ENCODE measurements at places on chromosomes 6 and 20.

DNA sequence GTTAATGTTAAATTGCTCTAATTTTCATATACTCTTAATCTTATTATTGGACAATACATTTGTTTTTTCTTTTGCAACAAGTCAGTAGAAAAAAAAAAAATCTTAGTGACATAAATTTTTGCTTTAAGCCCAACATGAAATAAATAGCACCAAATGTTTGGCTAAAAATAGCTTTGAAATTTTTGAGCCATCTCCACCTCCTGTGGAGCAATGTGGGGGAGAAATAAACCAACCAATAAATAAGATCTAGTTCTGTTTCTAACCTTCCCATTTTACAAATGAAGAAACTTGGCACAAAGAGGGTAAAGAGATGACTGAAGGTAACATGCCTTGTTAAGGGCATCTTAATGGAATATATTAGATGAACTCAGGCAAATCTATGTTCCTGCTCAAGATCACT lies 91.4 kb downstream of the PRKN start:
- no peak for DNase-seq

DNA sequence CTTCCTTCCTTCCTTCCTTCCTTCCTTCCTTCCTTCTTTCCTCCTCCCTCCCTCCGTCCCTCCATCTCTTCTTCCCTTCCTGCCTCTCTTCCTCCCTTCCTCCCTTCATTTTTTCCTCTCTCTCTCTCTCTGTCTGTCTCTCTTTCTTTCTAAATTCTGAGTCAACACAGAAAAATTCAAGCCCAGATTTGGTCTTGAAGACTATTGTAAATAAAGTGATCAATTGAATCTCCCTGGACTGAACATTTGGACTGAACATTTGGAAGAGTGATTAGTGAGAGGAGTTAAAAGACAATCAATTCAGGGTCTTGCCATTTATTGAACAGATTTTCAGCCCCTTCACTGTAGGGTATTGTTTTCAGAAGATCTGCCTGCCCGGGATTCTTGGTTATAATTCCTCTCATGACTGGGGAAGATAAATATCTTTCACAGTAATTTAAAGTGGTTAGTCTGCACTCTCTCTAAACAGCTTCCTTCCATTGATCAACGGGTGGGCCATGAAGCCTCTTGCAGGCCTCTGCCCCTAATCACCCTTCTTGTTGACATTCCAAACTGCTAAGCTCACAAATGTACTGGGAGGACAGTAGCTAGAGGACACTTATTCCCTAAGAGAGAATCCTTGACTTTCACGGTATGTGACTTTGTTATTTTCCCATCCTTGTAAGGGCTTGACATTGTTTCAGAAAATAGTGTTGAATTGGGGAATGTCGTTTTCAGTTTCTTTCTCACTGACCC lies 101.7 kb upstream of the BMP2 start:
- DNase-seq: no peak

DNA sequence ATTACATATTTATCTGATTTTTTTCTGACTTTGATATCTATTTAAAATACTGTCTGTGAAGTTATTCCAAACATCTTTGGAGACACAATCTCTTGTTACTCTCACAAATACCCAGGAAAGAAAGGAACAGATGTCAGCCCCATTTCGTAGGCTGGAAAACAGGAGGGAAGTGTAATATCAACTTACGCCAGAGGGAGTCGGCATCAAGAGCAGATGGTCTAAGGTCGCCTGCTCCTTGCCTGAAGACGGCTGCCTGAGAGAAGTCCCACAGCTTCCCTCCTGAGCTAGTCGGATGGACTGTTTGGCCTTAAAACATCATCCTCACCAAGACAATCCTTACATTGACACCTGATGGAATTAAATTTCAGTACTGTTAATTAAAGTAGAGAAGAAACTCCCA lies 13.4 kb downstream of the CST7 start:
- DNase-seq: no peak

- DNase-seq: no peak
Observed at GRCh38 chr6:11851387-11851786, 72.8 kb upstream of the ADTRP start.

DNA sequence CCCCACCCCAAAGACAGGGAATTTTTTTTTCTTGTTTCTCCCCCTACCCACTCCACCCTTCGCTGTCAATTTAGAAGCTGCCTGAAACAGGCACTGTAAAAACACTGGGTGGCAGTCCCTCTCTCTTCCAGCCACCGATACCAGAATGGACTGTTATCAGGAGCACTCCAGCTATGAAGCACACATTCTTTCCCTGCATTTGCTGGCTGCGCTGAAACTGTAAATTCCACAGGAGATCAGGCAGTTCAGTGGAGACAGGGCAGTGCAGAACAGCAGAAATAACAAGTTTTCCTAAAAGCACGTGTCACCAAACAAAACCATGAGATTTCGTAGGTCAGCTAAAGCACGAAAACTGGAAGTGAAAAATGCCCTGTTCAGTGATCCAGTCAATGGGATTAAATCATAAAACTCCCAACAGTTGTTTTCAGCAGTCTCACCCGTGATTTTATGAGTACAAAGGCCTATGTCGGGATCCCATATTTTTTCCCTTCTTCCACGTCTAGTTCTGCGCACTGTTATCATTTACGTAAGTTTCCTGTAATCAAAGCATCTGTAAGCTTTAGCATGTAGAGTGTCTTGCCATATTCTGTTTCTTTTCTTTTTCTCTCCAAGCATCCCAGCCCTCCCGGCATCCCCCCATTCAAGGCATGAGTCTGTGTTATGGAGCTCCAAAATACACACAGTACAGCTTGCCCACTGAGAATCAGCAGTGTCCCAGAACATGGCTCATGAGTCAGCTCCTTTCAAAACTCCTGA lies 359.9 kb upstream of the EPHA7 start:
- no peak for DNase-seq

GRCh38 chr6:150314230-150315188 lies 54.3 kb upstream of the IYD start:
- no peak for DNase-seq

GRCh38 chr6:17058550-17058949 lies 43.3 kb upstream of the STMND1 start:
- DNase-seq: no peak

DNA sequence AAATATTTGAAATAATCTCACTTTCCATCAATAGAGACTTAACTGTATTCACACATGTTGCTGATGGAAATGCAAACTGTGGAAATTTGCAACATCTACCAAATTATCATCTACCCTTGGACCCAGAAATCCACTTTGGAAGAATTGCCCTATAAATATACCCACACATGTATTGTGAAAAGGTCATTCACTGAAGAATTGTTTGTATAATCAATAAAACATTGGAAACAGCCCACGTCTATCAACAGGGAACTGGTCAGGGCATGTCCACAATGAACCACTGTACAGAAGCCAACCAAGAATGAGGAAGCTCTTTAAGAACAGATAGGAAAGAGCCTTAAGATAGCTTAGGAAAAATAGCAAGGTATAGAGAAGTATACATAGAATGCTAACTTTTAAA lies 36.2 kb downstream of the PXDC1 start:
- no peak for DNase-seq

DNA sequence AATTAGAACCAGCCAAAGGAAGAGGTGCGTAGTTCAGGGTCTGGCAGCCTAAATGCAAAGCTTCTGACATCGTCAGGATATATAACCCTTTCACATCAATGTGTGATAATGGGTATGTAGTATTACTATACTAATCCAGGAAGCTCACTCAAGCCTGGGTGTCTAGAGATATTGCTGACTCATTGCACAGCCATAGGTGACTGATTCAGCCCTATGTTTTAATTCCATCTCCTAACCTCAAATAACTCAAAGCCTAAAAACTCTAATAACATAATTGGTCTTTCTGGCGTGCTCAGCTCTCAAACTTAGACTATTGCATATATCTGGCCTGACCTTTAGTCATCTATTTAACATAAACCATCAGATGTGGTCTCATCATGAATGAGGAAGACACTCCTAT lies 658.4 kb downstream of the TBC1D32 start:
- DNase-seq: no peak

DNA sequence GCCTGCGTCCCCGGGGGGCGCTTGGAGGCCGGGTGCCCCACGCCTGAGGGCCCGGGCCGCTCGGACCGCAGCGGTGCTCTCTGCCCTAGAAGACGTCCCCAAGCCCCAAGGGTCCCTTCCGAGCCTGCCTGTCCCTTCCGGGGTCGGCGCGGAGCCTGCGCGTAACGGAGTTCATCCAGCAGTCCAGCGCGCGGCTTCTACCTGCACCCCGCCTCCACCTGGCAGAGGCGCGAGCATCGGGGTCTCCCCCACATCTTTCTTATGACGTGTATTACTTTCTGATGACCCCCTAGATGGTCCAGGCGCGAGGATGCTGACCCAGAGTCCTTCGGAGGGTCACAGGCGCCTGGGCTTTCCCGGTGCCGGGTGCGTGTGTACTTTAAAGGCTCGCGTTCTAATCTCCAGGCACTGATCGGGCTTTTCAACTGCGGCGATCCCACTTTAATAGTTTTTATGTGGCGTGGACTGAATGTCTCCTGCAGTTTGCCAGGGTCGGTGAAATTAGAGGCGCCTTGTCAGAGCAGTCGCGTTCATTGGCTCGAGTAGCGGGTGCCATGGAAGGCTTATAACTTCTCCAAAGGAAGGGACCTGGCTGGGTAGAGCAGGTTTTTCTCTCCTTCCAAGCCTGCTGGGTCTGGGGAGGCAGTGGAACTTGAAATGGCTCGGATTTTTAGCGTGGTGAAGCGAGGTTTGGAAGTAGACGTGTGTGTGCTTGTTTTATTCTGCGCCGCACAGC lies 912 bp downstream of the EYA4 start:
- no peak for DNase-seq

DNA sequence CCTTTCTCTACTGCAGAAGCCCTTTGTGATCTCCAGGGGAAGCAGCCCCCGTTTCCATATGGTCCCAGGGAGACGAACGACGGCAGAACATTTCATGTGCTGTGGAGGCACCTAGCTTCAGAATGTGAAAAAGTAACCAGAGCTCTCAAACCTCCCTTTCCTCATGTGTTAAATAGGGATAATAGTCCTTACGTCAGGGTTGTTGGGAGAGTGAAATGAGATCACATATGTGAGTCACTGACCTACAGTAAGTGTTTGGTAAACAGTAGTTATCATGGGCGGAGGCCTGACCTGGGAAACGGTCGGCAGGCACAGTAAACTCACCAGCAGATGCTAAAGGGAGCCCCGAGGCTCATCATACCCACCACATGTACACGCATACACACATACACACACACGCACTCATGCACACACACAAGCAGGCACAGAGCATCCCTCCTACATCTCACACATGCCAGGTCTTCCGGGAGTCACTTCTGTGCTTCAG lies 89.7 kb downstream of the LY86 start:
- no peak for DNase-seq

DNA sequence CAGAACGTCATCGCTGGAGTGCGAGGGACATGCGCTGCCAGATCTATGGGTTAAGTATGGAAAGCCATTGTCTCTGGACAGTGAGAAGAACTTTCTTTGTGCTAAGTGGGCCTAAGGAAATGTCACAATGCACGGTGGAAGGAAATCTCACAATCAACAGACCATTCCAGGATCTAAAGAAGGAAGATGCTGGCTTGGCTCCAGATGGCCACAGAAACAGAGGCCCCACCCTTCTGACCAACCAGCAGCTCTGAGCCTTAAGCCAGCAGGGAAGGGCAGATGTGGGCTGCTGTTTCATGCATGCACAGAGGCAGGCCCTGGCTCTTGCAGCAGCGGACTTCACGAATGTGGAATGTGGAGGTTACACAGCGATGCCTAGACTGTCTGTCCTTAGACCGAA lies 156.3 kb downstream of the SOBP start:
- DNase-seq: no peak

GRCh38 chr6:2861060-2861821 lies 19.6 kb upstream of the SERPINB1 start:
- DNase-seq: peak; percentile 50

DNA sequence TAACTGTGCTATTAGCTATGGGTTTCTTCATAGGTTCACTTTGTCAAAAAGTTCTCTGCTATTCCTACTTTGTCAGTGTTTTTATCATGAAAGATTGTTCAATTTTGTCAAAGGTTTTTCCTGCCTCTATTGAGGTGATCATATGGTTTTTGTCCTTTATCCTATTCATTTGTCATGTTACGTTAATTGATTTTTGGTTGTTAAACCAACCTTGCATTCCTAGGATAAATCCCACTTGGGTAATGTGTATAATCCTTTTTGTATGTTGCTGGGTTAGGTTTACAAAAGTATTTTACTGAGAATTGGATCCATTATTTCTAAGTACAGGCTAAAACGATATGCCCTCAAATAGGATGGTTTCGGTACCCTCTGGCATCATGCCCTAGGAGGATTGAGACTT lies 5.0 kb downstream of the PHACTR2 start:
- no peak for DNase-seq

- DNase-seq: no peak
Observed at GRCh38 chr6:107843400-107843799, 19.3 kb upstream of the SCML4 start.

GRCh38 chr6:35310265-35310831 lies 12.7 kb downstream of the DEF6 start:
- peak; percentile 50 for DNase-seq

- DNase-seq: no peak
Observed at GRCh38 chr6:43302126-43302525, 4.1 kb downstream of the SLC22A7 start.

GRCh38 chr6:29483186-29483585 lies 4.6 kb downstream of the MAS1L start:
- DNase-seq: no peak

DNA sequence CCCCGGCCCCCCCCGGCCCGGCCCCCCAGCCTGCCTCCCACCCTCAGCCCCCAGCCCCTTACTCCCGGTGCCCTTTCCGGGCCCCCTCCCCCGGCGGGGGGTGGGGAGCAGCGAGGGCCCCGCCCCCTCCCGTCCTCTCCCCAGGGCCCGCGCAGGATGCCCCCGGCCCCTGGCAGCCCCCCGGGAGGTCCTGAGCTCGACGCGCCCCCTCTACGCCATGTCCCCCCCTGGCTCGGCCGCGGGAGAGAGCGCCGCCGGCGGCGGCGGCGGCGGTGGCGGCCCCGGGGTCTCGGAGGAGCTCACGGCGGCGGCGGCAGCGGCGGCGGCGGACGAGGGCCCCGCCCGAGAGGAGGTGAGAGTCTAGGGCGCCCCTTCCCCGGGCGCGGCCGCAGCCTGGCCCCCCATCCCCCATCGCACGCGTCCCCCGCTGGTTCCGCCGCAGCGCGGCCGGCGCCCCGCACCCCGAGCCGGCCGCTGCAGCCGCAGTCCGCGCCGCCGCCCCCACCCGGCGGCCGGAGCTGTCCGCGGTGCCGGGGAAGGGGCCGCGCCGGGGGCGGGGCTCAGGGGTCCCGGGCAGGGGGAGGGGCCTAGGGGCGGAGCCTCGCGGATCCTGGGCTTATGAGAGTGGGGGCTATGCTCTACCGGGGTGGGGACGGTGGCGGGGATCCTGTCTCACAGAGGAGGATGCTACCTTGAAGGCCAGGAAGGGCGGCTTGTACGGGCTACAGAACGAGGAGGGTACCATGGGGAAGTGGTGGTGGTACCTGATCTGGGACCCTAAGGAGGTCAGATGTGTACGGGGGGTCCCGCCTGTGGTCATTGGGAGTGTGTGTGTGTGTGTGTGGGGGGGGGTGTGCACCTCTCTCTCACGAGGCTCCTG lies 516 bp downstream of the TMEM151B start:
- no peak for DNase-seq

Data from stimulated activated CD8-positive, alpha-beta memory T cell treated with anti-CD3 and anti-CD28 coated beads, Interleukin-4, amount 100 ng/mL, for 48 hours (primary cell).